Activated B cell treated with CpG ODN at 0.5 μM for 24 hours (primary cell): ENCODE measurements at places on chromosomes 5 and 9. TPM values are rescaled to one million over a fixed set of nuclear protein-coding genes. Genes with fewer than 3 reads are reported as not detected.

DNA sequence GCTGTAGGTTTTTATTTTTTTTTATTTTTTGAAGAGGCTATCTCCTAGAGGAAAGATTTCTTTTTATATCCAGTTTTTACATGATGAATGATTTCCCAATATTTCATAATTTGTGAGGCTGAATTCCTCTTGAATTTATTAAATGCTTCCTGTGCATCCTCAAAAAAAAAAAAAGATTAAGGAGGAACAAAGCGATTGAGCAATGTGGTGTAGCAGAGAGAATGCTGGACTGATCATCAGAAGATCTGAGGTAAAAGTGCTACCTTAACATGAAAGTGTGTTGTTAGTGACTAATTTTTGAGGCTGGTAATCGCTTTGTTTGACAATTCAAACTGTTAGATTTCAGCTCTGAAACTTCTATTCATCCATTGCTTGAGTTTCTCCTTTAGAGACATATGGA, 125.1 kb downstream of the ESM1 start:
- H3K27me3 ChIP-seq, result peaks cover 31% of the 10 kb centered on the region
- no peak overlapping the region for H3K27ac ChIP-seq
- no peaks in the 10 kb centered on the region for H3K4me1 ChIP-seq
- H3K4me3 ChIP-seq, result no peak overlapping the region
- no peak for DNase-seq

- H3K27ac ChIP-seq, result no peak overlapping the region
- no peaks in the 10 kb centered on the region for H3K4me1 ChIP-seq
- H3K36me3 ChIP-seq, result no peaks in the 10 kb centered on the region
- no peak overlapping the region for H3K4me3 ChIP-seq
Observed at GRCh38 chr9:75911390-75911789, 20.9 kb downstream of the PCSK5 start.

GRCh38 chr5:150567031-150567717, 59.2 kb downstream of the NDST1 start:
- H3K27me3 ChIP-seq, result no peaks in the 10 kb centered on the region
- no peak for DNase-seq
- no peak overlapping the region for H3K27ac ChIP-seq

GRCh38 chr9:96085491-96086143, 210.1 kb downstream of the ERCC6L2 start:
- H3K36me3 ChIP-seq, result no peaks in the 10 kb centered on the region
- H3K27ac ChIP-seq, result no peak overlapping the region
- H3K4me1 ChIP-seq, result no peaks in the 10 kb centered on the region
- peaks cover 9% of the 10 kb centered on the region for H3K27me3 ChIP-seq
- no peak overlapping the region for H3K4me3 ChIP-seq

DNA sequence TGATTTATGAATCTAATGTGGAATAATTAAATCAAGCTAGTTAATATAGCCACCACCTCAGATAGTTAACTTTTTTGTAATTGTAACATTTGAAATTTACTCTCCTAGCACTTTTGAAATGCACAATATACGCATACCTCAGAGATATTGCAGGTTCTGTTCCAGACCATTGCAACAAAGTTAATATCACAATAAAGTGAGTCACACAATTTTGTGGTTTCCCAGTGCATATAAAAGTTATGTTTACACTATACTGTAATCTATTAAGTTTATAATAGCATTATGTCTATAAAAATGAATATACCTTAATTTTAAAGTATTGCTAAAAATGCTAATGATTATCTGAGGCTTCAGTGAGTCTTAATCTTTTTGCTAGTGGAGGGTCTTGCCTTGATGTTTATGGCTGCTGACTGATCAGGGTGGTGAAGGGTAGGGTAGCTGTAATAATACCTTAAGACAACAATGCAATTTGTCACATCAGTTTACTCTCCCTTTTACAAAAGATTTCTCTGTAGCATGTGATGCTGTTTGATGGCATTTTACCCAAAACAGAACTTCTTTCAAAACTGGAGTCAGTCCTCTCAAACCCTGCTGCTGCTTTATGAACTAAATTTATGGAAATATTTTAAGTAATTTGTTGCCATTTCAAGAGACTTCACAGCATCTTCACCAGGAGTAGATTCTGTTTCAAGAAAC, 235.1 kb upstream of the ADAMTSL1 start:
- no peak overlapping the region for H3K4me3 ChIP-seq
- no peak for DNase-seq
- no peak overlapping the region for H3K27ac ChIP-seq
- no peaks in the 10 kb centered on the region for H3K4me1 ChIP-seq
- H3K27me3 ChIP-seq, result no peaks in the 10 kb centered on the region
- H3K36me3 ChIP-seq, result no peaks in the 10 kb centered on the region

- H3K4me1 ChIP-seq, result peaks cover 15% of the 10 kb centered on the region
- no peak overlapping the region for H3K4me3 ChIP-seq
- H3K27ac ChIP-seq, result no peak overlapping the region
- H3K27me3 ChIP-seq, result no peaks in the 10 kb centered on the region
Observed at GRCh38 chr5:65029178-65029577, 260.4 kb downstream of the CWC27 start.

GRCh38 chr9:6938873-6939272, 181.1 kb downstream of the KDM4C start:
- peaks cover 21% of the 10 kb centered on the region for H3K4me1 ChIP-seq
- no peaks in the 10 kb centered on the region for H3K27me3 ChIP-seq
- no peak overlapping the region for H3K4me3 ChIP-seq
- no peak overlapping the region for H3K27ac ChIP-seq

DNA sequence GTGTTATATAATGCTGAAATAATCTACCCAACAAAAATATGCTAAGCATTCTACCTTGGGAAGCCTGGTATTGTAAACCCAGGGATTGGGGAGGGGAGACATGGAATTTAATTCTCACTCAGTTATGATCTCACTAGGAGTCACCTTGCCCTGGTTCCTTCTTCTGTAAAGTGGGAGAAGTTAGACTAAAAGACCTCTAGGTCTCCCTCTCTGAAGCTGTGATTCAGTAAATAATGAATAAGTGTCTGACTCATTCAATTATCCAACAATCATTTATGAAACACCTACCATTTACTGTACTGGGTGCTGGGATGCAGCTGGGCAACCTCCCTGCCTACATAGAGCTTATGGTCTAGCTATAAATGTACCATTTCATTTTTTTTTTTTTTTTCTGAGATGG, 20.2 kb upstream of the SPARC start:
- H3K4me3 ChIP-seq, result no peak overlapping the region
- no peak for DNase-seq
- peaks cover 16% of the 10 kb centered on the region for H3K4me1 ChIP-seq
- no peaks in the 10 kb centered on the region for H3K27me3 ChIP-seq

DNA sequence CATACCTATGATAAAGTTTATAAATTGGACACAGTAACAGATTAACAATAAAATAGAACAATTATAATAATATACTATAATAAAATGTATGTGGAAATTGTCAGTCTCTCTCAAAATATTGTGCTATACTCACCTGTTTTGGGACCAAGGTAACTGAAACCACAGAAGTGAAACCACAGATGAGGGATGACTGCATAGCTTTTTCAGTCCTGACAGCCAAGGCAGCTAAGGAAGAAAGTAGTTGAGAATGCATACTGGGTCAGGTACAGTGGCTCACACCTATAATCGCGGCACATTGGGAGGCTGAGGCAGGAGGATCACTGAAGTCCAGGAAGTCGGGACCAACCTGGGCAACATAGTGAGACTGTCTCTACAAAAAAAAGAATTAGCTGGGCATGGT, 8.9 kb downstream of the SRP19 start:
- no peak overlapping the region for H3K27ac ChIP-seq
- H3K36me3 ChIP-seq, result peaks cover 65% of the 10 kb centered on the region
- no peak for DNase-seq
- H3K4me3 ChIP-seq, result no peak overlapping the region

DNA sequence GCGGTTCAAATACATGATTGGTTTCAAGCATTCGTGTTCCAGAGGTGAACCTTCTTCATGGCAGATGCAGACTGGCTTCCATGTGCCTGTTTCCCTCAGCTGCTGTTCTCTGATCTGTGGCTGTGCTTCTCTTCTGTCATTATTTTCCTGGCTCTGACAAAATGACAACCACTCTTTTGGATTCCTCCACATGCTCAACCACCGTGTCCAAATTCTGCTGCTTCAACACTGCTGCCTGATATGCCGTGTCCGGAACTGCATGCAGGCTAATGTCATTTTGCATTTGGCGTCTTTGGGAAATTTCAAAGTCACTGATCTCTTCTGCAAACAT, 368.7 kb upstream of the ZNF608 start:
- H3K27ac ChIP-seq, result no peak overlapping the region
- H3K36me3 ChIP-seq, result no peaks in the 10 kb centered on the region
- no peaks in the 10 kb centered on the region for H3K27me3 ChIP-seq
- H3K4me1 ChIP-seq, result peaks cover 6% of the 10 kb centered on the region
- H3K4me3 ChIP-seq, result no peak overlapping the region
- no peak for DNase-seq

GRCh38 chr5:38607396-38607795, 51.0 kb upstream of the LIFR start:
- H3K36me3 ChIP-seq, result no peaks in the 10 kb centered on the region
- H3K27ac ChIP-seq, result no peak overlapping the region
- H3K4me3 ChIP-seq, result no peak overlapping the region
- DNase-seq, result no peak
- no peaks in the 10 kb centered on the region for H3K4me1 ChIP-seq
- peaks cover 2% of the 10 kb centered on the region for H3K27me3 ChIP-seq

DNA sequence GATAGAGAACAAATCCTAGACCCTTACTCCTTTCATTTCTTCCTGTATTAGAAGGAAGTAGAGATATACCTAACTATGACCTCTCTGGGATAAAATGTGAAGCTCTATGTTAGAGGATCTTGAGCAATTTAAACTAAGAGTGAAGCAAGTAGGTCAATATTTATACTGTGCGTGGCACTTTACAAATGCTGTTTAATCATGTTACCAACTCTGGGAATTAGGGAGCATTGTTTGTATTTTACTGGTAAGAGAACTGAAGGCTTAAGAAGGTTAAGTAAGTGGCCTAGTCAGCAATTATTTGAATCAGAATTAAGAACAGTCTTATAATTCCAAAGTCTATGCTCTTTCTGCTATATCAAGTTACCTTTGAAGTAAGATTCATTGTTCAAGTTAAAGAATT, 12.0 kb downstream of the TNC start:
- H3K4me3 ChIP-seq, result no peak overlapping the region
- peaks cover 6% of the 10 kb centered on the region for H3K27me3 ChIP-seq
- no peaks in the 10 kb centered on the region for H3K4me1 ChIP-seq
- no peak for DNase-seq
- no peak overlapping the region for H3K27ac ChIP-seq

DNA sequence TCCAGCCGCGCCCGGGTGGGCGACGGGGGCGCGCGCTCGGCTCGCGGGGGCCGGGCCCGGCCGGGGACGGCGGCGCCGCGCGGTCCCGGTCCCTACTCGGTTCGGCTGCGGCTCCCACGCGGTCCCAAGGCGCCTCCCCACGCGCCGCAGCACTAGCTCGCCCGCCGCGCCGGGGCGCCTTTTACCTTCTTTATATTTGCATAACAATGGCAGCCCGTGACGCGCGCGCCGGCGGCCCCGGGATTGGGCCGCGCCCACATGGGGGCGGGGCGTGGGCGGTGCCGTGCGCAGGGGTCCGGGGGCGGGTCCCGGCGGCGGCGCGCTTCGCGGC, at the start of gene NRARP:
Gene NRARP (minus strand): TSS at position 154 of the 331 bp plus-strand sequence. CDS start 343 bp downstream, outside the sequence.
- H3K27me3 ChIP-seq, result peaks cover 13% of the 10 kb centered on the region
- H3K27ac ChIP-seq, result no peak within 1 kb of the TSS
- peak within 1 kb of the TSS; percentile 74 for H3K4me3 ChIP-seq
- DNase-seq, result peak; percentile 95

GRCh38 chr9:32200241-32200640, 184.2 kb upstream of the ACO1 start:
- H3K4me1 ChIP-seq, result no peaks in the 10 kb centered on the region
- H3K4me3 ChIP-seq, result no peak overlapping the region
- no peaks in the 10 kb centered on the region for H3K27me3 ChIP-seq
- no peak overlapping the region for H3K27ac ChIP-seq
- H3K36me3 ChIP-seq, result no peaks in the 10 kb centered on the region
- no peak for DNase-seq

GRCh38 chr5:39013938-39014337, 60.3 kb downstream of the RICTOR start:
- H3K27me3 ChIP-seq, result no peaks in the 10 kb centered on the region
- H3K4me1 ChIP-seq, result peaks cover 14% of the 10 kb centered on the region
- no peak overlapping the region for H3K27ac ChIP-seq

DNA sequence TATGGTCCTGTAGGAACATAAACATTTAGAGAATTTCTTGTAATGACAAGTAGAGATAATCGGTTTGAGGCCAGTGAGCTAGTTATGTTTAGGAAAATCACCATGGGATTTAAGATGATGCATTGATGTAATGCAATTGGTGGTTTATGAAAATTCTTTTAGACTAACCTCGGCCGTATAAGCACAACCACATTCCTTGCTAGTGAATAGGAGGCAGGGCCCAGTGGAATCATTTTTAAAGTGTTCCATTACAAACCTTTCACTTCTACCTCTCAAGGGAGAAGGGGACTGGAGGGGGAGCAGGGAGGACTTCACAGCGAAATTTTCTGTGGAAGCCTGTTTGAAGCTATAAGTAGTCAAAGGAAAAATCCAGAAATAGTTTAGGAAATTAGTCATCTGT, 71.8 kb upstream of the NFIL3 start:
- no peak overlapping the region for H3K4me3 ChIP-seq
- H3K27me3 ChIP-seq, result peaks cover 20% of the 10 kb centered on the region
- no peak overlapping the region for H3K27ac ChIP-seq

DNA sequence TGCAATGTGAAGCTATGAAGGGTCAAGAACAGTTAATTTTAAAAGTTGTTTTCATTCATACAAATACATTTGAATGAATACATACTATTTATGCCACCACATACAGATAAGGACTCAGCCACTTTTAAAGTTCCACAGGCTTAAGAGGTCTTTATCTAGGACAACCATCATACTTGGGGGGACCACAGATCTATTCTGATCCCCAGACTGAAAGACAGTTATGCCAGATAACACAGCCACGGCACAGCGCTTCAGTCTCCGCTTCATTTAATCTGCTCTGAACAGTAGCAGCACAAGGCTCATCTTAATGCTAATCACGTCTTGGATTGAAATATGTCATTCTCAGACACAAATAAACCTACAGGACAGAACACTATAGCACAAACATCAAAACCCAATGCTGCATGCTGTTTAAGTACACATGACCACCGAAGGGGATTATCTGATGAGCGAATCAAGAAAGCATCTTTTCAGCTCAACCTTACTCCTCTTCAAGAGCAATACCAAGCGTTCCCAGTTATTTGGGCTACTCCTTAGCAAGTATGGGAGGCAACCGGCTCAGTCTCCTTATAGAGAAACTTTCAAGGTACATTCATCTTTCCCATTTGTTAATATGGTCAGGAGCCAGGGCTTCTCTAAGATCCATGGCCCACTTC, 33.3 kb downstream of the PUM3 start:
- no peak overlapping the region for H3K4me3 ChIP-seq
- no peaks in the 10 kb centered on the region for H3K4me1 ChIP-seq
- DNase-seq, result no peak
- no peaks in the 10 kb centered on the region for H3K27me3 ChIP-seq

- peaks cover 4% of the 10 kb centered on the region for H3K27me3 ChIP-seq
- H3K27ac ChIP-seq, result no peak overlapping the region
- no peaks in the 10 kb centered on the region for H3K36me3 ChIP-seq
- DNase-seq, result no peak
- no peak overlapping the region for H3K4me3 ChIP-seq
- H3K4me1 ChIP-seq, result no peaks in the 10 kb centered on the region
Observed at GRCh38 chr5:34564710-34565235, 91.4 kb upstream of the RAI14 start.

Gene WNK2
- total RNA-seq, result 0.24 TPM in 1 of 2 replicates, not detected in the other

Gene ARHGEF39
- total RNA-seq, result 0.59 and 0.89 TPM in 2 replicates

Gene ZNF483
- 1.4 and 2.7 TPM in 2 replicates for total RNA-seq

Gene PCDH12
- total RNA-seq, result not detected in 2 replicates

Gene TIFAB
- total RNA-seq, result not detected in 2 replicates

Gene ZFP37
- total RNA-seq, result 1.7 and 2.6 TPM in 2 replicates

Gene ACSL6
- 0.05 and 0.20 TPM in 2 replicates for total RNA-seq
